ENCODE measurements at places on chromosomes 5 and 9.

DNA sequence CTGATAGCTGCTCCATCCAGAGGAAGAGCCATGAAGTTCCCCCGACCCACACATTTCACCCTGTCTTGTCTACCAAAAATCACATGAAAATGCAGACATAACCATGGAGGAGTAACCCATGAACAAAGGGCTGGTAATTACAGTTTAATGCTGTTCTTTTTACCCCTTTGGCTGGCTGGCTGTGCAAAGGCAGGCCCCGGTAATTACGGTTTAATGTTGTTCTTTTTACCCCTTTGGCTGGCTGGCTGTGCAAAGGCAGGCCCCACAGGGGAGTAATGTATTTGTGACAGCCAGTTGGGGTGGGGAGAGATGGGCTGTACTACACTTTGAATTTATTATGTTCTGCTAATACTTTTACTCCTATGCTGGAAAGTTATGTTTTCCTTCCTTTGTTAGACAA is 41.7 kb downstream of the PIK3R1 start:
- no peak for DNase-seq

DNA sequence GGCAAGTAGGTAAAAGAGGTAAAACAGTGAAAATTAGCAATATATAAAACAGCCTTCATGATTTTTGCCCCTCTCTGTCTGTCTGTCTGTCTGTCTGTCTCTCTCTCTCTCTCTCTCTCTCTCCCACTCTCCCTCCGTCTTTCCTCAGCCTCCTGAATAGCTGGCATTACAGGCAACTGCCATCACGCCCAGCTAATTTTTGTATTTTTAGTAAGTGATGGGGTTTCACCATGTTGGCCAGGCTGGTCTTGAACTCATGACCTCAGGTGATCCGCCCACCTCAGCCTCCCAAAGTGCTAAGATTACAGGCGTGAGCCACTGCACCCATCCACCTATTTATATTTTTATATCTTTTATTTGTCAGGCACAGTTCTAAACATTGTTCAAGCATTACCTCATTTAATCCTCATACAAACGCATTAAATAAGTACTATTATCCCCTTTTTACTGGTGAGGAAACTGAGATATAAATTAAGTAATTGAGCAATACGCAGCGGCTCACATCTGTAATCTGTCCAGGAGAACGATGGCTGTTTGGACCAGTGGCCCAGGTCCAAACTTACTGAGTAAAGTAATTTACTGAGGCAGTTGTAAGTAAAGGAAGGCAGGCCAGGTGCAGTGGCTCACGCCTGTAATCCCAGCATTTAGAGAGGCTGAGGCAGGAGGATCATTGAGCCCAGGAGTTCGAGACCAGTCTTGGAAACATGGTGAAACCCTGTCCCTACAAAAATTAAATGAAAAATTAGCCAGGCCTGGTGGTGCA is 60.9 kb downstream of the UBE2R2 start:
- no peak for DNase-seq

- no peak for DNase-seq
Measured at GRCh38 chr5:53311681-53312080, 168.7 kb upstream of the FST start.

- no peak for DNase-seq
Measured at GRCh38 chr9:120931231-120932085, 4.9 kb upstream of the TRAF1 start.

- no peak for DNase-seq
Measured at GRCh38 chr9:92164490-92164889, 49.3 kb upstream of the SPTLC1 start.

DNA sequence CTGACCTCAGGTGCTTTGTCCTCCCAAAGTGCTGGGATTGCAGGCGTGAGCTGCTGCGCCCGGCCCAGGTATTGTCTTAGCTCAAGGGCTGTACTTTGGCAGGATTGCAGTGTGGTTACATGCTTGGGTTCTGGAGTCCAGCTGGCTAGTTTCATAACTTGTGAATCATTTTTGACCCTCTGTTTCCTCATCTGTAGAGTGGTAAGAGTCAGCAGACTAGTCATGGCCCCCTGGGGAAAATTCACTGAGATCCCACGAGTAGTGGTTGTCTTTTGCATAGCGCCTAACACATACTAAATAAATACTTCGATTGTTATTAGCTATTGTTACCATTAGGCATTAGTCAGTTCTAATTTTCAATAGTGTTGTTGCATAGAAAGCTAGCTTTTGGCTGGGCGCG is 14.3 kb downstream of the PTPA start:
- no peak for DNase-seq

GRCh38 chr5:60257596-60258271 is 364.2 kb upstream of the PDE4D start:
- no peak for DNase-seq

GRCh38 chr5:30802961-30803705 is 390.4 kb upstream of the CDH6 start:
- no peak for DNase-seq

- DNase-seq, result no peak
Measured at GRCh38 chr9:133556354-133556753, 21.9 kb downstream of the ADAMTSL2 start.

GRCh38 chr9:115730396-115730795 is 423.2 kb upstream of the PAPPA start:
- no peak for DNase-seq

GRCh38 chr5:158821331-158821730 is 278.4 kb downstream of the EBF1 start:
- no peak for DNase-seq

DNA sequence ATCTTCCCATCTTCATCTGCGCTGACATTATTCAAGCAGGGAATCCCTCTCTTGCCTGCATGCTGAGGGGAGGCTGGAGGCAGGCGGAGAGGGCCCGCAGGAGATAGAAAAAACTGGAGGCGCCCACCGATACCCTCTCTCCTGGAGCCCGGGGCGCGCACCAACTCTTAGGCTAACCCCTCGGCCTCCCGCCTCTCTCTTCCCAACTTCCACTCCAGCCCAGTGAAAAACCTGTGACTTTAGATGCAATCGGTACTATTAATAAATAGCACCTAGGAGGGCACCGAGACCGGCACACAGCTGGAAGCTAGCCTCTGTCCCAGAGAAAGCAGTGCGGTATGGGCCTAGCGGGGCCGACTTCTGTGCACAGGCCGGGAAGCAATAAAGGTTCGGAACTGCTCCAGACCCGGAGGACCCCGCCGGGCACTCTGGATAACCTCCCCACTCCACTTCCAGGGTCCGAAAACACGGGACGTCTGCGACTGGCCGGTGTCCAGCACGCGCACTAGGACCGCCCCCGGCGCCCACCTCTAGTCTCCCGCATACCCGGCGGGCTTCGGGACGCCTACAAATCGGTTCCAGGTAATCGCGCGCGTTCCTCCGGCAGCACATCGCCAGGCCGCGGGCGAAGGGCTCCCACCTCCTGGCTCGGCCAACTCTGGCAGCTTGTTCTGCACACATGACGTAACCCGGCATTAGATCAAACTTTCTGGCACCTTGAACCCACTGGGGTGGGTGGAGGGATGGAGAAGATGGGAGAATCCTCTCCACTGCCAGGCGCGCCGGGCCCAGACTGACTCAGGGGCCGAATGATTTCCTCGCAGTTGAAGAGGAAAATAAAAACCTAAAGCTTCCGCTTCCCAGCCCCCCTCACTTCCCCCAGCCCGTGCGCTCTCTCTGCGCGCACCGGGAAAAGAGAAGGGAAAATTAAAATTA is 1.4 kb downstream of the EFNA5 start:
- no peak for DNase-seq

GRCh38 chr9:33988219-33988890 is 60.3 kb downstream of the UBAP2 start:
- DNase-seq, result no peak

DNA sequence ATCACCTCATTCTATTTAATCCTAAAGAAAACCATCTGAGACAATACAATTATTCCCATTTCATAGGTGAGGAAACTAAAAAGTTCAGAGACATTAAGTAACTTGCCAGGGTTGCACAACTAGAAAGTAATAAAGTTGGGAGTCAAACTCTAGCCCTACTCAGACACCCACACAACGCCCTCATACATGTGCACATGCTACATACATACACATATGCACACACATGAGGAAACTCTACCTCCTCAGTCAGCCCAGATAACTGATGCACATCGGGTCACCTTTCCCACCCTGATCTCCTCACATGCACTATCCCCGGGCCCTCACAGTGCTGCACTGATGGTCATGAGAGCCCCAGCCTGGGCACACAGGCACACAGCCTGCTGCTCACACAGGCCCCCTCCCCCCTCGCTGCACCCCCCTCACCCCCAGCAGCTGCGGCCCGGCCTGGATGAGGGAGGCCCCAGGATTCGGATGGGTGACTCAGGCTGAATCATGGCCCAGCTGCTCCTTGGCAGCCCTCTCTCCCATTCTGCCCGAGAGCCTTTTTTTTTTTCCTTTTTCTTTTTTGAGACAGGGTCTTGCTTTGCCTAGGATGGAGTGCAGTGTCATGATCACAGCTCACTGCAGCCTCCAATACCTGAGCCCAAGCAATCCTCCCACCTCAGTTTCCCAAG is 5.0 kb upstream of the GPRIN1 start:
- no peak for DNase-seq

DNA sequence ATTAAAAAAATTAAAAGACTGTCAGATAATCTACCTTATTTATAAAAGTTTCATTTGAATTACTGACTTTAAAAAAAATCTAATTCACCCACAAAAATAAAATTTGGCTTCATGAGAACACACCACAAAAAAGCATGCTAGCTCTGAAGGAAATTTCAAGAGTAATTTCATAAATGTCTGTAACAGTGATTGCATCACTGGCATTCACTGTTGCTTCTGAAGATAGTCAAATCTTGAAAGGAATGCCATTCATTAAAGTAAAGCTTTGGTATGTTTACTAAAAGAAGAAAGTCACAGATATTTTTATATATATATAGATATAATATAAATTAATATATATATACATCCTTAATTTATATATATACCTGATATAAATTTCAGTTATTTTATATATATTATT is 43.4 kb downstream of the NADK2 start:
- no peak for DNase-seq

DNA sequence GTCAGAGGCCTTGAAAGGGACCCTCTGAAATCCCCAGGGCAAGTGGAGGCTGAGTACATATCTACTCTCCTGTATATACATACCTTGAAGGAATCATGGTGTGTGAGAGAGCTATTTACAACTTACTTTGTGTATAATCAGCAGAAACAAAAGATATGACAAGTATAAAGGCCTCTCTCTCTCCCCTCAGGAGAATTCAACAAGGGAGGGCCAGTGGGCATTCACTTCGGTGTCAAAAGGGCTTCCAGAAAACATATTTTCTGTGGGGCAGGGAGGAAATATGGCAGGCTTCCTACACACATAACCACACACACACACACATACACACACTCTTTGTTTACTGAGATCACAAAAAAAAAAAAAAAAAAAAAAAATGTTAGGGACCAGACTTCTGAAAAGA is 181.7 kb downstream of the BNC2 start:
- no peak for DNase-seq

DNA sequence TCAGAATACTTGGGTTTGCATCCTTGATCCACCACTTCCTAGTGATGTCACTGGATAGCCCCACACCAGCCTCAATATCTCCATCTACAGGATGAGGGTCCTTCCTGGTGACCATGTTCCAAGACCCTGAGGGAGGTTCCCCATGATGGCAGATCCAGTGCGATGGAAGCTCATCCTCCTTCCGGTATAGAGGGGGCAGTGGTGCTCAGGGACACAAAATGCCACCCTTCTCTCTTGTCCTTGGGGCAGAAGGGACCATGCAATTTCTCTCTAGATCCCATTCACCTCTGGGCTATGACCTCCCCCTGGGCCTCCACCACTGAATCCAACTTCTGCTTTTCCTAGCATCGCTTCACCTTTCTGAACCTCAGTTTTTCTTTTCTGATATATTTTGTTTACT is 5.4 kb upstream of the SLC25A51 start:
- DNase-seq, result no peak

- DNase-seq, result no peak
Measured at GRCh38 chr9:96025995-96026602, 150.6 kb downstream of the ERCC6L2 start.

- DNase-seq, result no peak
Measured at GRCh38 chr9:79220251-79220650, 351.5 kb upstream of the TLE4 start.

DNA sequence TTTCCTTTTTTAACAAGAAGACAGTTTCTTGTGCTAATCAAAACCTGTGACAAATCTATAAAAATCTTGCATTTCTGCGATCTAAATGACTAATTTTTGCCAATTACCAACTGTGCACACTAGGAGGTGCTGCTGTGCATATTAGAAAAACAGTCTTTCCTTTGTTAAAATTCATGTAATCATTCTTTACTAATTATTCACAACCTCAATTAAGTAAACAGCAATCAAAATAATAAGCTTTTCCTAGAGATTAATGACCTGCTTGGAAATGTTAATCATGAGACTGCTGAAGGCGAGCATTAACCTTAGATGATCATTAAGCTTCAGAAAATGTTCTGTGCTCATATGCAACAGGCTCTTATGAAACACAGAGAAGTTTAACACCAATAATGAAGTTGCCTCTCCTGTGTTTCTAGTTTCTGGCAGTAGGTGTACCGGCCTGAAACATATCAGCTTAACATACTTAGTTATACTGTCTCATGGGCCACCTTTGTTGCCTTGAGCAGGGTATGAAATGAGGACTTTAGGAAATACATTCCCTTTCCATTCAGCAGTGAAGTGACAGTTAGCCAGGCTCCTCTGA is 17.7 kb downstream of the RFESD start:
- DNase-seq, result no peak

GRCh38 chr5:65825408-65826328 is 100.7 kb upstream of the ERBIN start:
- DNase-seq, result no peak

GRCh38 chr9:36268007-36268427 is 9.8 kb upstream of the GNE start:
- DNase-seq, result no peak

DNA sequence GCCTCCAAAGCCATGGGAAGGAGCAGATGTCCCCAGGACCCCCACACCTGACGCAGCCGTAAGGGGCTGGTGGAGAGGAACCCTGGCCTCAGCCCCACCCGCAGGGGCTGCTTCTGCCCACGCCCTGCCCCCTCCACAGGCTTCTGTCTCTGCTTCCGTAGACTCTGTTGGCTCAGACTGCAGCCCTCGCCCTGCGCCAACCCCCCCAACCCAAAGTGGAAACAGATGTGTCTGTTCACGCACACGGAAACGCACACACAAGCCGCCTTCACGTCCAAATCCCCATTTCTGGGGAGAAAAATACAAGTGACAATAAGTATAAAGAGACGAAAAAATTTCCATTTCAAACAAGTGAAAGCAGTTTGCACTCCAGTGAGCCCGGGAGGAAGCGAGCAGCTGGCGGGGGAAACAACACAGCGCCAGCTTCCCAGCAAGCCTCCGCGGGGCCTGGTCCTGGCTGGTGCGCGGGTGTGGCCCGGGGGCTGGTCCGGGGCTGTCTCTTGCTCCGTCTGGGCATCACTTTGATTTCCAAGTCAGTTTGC is 32.6 kb upstream of the RXRA start:
- no peak for DNase-seq

DNA sequence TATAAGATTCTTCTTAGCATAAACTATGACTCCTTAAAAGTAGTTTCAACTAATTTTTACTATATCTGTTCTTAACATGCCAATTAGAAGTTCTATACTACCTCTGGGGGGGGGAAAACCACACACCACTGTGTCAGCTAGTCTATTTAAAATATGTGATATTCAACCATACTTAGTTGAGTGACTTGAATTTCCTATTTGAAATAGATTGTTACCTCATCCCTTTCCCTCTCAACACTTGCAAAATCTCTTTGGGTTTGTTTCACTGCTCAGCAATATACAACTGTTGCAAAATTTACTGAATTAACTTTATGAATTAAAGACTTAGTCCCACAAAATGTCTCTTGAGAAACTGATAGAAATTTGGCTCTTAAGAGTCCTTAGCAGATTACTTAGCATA is 151.1 kb upstream of the POU5F2 start:
- no peak for DNase-seq

- no peak for DNase-seq
Measured at GRCh38 chr5:118544887-118545449, 443.4 kb downstream of the DTWD2 start.
